ENCODE measurements at places on chromosomes 12 and 14. TPM values are rescaled to one million over a fixed set of nuclear protein-coding genes. Genes with fewer than 3 reads are reported as not detected.

EMP1 gene
- total RNA-seq: 1.4 TPM

RERG gene
- not detected for total RNA-seq

KRT79 gene
- not detected for total RNA-seq

MYL6B gene
- 32.0 TPM for total RNA-seq

EML1 gene
- not detected for total RNA-seq

LRP10 gene
- total RNA-seq: 53.4 TPM

GRCh38 chr14:87467578-87467977 lies 525.4 kb downstream of the GALC start:
- no peaks in the 10 kb centered on the region for H3K4me1 ChIP-seq
- no peaks in the 10 kb centered on the region for H3K36me3 ChIP-seq
- H3K4me3 ChIP-seq: no peak overlapping the region
- DNase-seq: no peak

DNA sequence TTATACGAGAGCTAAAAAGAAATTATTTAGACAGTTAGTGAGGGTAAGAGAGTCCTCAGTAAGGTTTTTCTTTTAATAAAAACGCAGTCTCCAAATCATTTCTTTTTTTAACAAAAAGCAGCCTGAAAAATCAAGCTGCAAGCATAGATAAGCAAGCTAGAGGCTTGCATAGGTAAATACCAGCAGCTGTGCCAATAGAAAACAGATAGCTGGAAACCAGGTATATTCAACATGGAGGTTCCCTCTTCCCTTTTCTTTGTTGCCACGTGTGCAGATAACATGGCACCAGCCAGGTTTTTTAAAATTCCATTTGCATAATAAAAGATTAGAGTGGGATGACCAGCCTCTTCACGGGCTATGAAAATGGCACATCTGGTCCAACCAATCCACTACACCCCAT lies 6.1 kb upstream of the PRKAB1 start:
- no peak overlapping the region for H3K27ac ChIP-seq
- H3K4me1 ChIP-seq: peaks cover 23% of the 10 kb centered on the region
- H3K4me3 ChIP-seq: no peak overlapping the region
- H3K36me3 ChIP-seq: no peaks in the 10 kb centered on the region
- DNase-seq: no peak

DNA sequence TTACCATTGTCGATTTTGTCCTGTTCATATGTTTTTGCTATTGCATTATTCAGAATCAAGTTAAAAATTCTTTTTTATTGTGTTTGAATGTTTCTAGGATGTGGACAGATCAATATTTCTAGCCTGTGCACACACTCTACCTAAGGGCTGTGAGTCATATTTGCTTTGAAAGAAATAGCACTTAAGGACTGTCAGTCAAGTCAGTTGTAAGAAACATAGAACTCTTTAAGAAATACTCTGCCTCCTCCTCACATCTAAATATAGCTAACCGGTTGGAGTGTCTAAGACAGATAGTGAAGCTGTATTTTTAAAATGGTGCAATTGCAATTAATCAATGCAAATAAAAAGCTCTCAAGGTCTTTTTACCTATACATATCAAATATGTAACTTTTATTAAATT lies 17.9 kb upstream of the MGST1 start:
- DNase-seq: no peak
- H3K27ac ChIP-seq: no peak overlapping the region
- no peaks in the 10 kb centered on the region for H3K27me3 ChIP-seq
- no peak overlapping the region for H3K4me3 ChIP-seq

DNA sequence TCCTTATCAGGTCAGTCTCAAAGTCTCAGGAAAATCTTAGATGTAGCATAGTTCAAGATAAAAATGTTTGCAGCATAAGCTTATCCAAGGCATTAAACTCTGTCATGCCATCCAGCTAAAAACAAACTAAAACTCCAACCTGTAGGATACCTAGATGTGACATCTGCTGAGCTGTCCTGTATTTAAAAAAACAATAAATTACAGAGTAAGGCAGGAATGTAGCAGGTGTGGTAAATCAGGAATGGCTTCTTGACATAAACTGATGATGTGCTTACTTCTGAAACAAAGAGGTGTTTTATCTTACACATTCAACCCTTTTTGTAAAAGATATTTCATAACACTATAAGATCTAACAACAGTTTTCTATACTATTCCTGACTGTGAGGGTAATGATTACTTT lies 30.6 kb upstream of the DLGAP5 start:
- H3K36me3 ChIP-seq: peaks cover 6% of the 10 kb centered on the region
- H3K4me3 ChIP-seq: no peak overlapping the region
- no peak for DNase-seq
- peaks cover 9% of the 10 kb centered on the region for H3K27me3 ChIP-seq

- no peak for DNase-seq
- no peak overlapping the region for H3K27ac ChIP-seq
- peaks cover 5% of the 10 kb centered on the region for H3K27me3 ChIP-seq
- H3K4me3 ChIP-seq: no peak overlapping the region
These were observed 107.9 kb upstream of the BCL2L14 start for GRCh38 chr12:11962860-11963259.

DNA sequence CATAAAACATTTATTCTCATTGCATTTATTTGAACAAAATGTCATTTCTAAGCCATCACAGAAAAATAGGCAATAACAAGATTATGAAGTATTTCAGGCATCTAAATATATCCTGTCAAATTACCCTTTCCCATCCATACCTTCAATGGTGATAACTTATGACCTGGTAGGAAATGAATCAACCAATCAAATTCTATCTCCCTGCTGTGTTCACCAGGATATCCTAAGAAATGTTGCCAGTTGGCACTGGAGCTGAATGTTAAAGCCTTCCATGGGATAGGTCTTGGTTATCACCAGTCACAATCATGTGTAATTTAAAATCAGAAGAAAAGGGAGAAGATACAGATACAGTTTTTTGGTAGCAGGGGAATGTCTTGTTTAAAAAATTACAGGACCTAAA lies 23.7 kb downstream of the BMP4 start:
- no peak overlapping the region for H3K27ac ChIP-seq
- H3K36me3 ChIP-seq: no peaks in the 10 kb centered on the region
- H3K4me3 ChIP-seq: no peak overlapping the region
- no peaks in the 10 kb centered on the region for H3K4me1 ChIP-seq
- H3K27me3 ChIP-seq: no peaks in the 10 kb centered on the region
- DNase-seq: no peak

- no peak for DNase-seq
- no peaks in the 10 kb centered on the region for H3K36me3 ChIP-seq
- peaks cover 16% of the 10 kb centered on the region for H3K4me1 ChIP-seq
- H3K4me3 ChIP-seq: peak within 1 kb of the TSS; percentile 86
- no peaks in the 10 kb centered on the region for H3K27me3 ChIP-seq
These were observed at the start of gene CCDC85C for GRCh38 chr14:99603471-99604277. CCDC85C (minus strand) TSS chr14:99604207; CDS start chr14:99603959, 248 bp downstream.

GRCh38 chr12:77070800-77071449 lies 5.6 kb upstream of the E2F7 start:
- no peak overlapping the region for H3K4me3 ChIP-seq
- H3K36me3 ChIP-seq: no peaks in the 10 kb centered on the region
- no peak overlapping the region for H3K27ac ChIP-seq
- DNase-seq: no peak

- no peaks in the 10 kb centered on the region for H3K4me1 ChIP-seq
- H3K27ac ChIP-seq: no peak overlapping the region
- H3K36me3 ChIP-seq: peaks cover 5% of the 10 kb centered on the region
- DNase-seq: no peak
These were observed 153.0 kb downstream of the NOVA1 start for GRCh38 chr14:26444822-26445221.

- H3K4me3 ChIP-seq: no peak overlapping the region
- H3K4me1 ChIP-seq: no peaks in the 10 kb centered on the region
- H3K27ac ChIP-seq: no peak overlapping the region
- no peak for DNase-seq
- no peaks in the 10 kb centered on the region for H3K27me3 ChIP-seq
- no peaks in the 10 kb centered on the region for H3K36me3 ChIP-seq
These were observed 11.4 kb upstream of the NOPCHAP1 start for GRCh38 chr12:104974626-104975290.

- DNase-seq: no peak
- no peaks in the 10 kb centered on the region for H3K4me1 ChIP-seq
- no peak overlapping the region for H3K27ac ChIP-seq
- no peaks in the 10 kb centered on the region for H3K27me3 ChIP-seq
- H3K36me3 ChIP-seq: no peaks in the 10 kb centered on the region
These were observed 10.8 kb downstream of the ITGA7 start for GRCh38 chr12:55696796-55697462.

DNA sequence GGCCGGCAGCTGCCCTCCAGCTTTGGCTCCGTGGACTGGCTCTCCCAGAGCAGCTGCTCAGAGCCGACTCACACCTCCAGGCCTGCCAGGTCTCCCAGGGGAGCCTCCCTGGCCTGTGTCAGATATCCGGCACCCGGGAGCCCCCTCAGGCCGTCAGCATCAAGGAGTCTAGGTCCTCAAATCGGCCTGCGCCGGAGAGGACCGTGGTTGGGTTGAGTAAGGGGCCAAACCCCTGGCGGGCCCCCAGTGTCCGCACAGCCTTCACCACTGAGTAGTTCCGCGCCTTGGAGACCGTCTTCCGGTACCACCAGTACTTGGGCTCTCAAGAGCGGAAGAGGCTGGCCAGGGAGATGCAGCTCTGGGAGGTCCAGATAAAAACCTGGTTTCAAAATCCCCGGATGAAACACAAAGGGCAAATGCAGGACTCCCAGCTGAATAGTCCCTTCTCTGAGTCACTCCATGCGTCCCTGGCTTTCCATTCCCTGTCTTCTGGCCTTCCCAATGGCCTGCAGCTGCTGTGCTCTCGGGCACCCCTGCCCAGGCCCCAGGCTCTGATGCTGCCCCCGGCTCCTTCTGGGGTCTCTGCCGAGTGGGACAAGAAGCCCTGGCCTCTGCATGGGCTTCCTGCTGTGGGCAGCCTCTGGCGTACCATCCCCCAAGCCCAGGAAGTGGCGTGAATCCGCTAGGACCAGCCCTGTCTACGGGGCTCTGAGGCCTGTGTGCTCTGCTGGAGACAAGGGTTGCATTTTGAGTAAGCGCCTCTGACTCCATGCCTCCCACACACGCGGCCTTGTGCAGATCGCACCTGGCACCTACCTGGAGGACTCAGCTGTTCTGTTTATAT lies 245.1 kb upstream of the ATXN7L3B start:
- H3K27me3 ChIP-seq: no peaks in the 10 kb centered on the region
- H3K4me1 ChIP-seq: no peaks in the 10 kb centered on the region
- H3K27ac ChIP-seq: no peak overlapping the region
- no peaks in the 10 kb centered on the region for H3K36me3 ChIP-seq
- H3K4me3 ChIP-seq: no peak overlapping the region

- H3K27ac ChIP-seq: no peak overlapping the region
- no peaks in the 10 kb centered on the region for H3K36me3 ChIP-seq
- H3K4me3 ChIP-seq: no peak overlapping the region
- DNase-seq: no peak
- no peaks in the 10 kb centered on the region for H3K4me1 ChIP-seq
These were observed 107.7 kb downstream of the UNC79 start for GRCh38 chr14:93538413-93538812.

Measured in natural killer cell treated with Interleukin-12 subunit alpha and Interleukin-12 subunit beta and Interleukin-15 and Interleukin-18, amount 100 ng/mL, for 72 hours (primary cell).